ENCODE measurements at places on chromosomes 6 and 20. TPM values are rescaled to one million over a fixed set of nuclear protein-coding genes. Genes with fewer than 3 reads are reported as not detected.

DNA sequence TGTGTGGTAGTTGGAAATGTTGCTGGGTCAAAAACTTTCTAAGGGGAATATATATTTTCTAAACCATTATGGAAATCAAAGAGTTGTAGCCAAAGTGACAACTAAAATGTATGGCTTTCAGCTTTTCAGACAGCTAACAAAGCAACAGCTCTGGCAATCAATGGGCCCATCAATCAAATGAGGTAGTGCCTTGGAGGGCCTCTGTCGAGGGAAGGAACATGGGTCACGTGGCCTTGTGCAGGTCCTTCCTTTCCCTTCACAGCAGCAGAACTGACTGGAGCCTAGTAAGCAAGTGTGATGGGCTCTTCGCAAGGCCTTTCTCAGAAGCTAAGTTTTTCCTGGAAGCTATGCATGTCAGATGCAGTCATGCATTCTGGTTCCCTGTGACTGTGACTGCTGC, 17.9 kb downstream of the FAXC start:
- DNase-seq: no peak

DNA sequence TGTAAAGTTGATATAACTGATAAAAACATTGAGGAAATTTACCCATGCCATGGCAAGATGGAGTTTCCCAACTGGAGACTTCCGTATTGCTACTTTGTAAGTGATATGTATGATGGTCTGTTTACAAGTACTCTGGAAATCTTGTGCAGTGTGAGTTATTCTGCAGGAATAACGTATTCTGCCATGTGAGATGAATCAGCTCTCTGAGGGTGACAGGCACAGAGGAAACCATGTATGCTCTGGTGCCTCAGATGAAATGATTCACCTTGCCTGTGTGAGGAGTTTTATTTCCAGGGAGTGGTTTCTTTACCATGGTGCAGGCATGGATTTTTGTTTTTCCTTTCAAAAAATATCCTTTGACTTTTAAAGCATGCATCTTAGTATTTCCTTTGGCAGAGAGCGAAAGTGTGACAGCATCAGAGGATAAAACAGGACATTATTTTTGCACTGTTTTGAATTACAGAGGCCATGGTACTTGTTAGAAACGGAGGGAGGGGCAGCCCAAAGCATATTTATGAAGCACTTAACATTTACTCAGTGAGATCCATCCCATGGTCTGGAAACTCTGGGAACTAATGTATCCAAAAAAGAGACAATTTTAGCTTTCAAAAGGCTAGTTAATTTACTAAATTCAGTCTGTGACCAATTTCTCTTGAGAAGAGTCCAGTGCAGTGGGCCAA, 36.0 kb upstream of the MTRF1L start:
- DNase-seq: no peak

DNA sequence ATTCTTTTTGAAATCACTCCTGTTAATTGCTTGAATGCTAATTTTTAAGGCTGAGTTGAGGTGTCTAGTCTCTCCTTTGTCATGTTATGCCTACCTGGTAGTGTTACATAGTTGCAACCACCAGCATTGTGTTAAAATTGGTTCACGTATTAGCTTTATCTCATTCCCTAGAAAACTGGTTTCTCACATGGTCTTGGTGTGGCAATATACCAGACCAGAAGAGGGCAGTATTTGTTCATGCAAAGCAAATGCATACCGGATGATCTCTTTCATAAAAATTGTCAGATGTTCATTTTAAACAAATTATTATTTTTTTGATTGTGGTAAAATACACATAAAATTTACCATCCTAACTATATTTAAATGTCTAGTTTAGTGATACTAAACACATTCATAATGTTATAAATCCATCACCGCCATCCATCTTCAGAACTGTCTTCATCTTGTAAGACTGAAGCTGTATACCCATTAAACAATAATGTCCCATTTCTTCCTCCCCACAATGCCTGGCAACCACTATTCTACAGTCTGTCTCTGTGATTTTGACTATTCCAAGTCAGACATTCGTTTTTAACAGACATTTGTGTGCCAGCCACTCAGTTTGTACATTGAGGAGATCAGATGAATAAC, 92.8 kb downstream of the ATRN start:
- DNase-seq: peak; percentile 19

DNA sequence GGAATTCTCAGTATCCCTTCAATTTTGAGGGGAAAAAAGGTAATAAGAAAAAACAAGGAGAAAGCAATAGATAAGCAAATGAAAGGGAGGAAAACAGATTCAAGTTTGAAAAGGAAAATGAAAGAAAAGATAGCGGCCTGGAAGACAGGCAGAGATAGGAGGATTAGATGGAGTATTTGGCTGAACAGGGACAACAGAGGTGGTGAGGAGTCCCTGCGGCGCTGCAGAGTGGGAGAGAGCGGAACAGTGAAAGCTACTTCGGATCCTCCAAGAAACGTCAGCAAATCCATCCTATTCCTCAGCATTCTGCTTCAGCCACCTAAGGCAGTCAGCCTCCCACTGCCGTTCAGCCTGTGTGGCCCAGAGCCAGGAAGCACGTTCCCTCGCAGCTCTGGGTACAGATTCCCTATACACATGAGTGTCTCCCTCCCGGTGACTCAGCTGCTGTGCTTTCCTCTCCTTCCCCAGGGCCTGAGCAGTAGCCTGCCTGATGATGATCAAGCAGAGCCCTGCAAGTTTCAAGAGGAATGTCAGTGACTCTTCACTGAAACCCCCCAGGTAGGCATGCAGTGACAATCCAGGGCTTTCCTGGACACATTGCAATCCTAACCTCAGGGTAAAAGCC, 43.4 kb upstream of the CDYL start:
- no peak for DNase-seq

The KIZ gene
- 11.3 TPM for total RNA-seq

Measured in activated naive CD4-positive, alpha-beta T cell treated with anti-CD3 and anti-CD28 coated beads for 36 hours (primary cell).